Stimulated activated CD4-positive, alpha-beta T cell treated with anti-CD3 and anti-CD28 coated beads, Interleukin-4, amount 100 ng/mL, for 1 hour (primary cell): ENCODE measurements at places on chromosomes 7 and 10.

DNA sequence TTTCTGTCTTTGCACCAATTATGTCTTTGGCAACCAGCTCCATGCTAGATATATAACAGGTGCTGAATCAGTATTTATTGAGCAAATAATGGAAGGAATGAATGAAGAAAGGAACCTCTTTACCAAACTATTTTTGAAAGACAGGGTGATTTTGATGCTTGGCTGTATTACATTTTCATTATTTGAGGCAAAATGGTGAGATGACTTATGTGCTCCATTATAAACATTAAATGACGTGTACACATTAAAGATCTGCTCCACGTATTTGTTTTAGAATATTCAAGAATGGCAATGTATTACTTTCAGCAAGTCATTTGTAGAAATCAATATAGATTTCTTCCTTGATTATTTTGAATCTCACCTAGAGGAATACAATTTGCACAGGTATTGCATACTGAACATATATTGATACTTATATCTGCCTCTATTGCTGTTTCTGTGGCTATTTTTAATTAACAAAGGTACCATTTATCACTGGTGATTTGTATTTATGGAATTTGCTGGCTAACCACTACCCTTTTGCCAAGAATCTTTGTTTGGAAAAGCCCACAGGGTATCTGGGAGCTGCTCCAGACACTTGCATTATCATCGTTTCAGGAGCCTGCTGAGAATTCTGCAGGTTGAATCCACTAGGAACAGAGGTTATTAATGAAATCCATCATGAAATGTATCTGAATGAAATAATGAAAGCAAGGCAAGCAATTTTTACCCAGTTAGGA, 92.2 kb downstream of the SEMA3C start:
- no peak for DNase-seq

DNA sequence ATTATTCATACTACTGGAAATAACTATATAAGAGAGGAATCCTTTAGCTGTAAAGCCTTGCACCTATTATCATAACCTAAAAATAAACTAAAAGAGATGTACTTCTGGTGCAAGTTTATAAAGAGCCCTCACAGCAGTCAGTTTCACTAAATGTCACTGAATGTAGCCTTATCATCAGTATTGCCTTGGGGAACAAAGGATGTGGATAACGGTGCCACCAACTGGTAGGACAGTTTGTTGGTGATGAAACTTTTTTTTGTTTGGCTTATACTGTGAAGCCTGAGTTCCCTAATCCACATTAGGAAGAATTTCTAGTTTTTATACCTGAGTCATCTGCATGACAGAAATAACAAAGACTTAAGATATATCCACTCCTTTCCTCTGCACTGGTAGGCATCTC, 117.9 kb upstream of the COL1A2 start:
- DNase-seq: no peak

GRCh38 chr7:9846902-9847301, 1126.8 kb upstream of the PHF14 start:
- DNase-seq: no peak

GRCh38 chr10:58956926-58957325, 219.5 kb upstream of the PHYHIPL start:
- DNase-seq: no peak

- DNase-seq: no peak
These were observed 4.7 kb downstream of the ECD start for GRCh38 chr10:73163096-73163495.
